ENCODE measurements at places on chromosomes 1 and 21.

DNA sequence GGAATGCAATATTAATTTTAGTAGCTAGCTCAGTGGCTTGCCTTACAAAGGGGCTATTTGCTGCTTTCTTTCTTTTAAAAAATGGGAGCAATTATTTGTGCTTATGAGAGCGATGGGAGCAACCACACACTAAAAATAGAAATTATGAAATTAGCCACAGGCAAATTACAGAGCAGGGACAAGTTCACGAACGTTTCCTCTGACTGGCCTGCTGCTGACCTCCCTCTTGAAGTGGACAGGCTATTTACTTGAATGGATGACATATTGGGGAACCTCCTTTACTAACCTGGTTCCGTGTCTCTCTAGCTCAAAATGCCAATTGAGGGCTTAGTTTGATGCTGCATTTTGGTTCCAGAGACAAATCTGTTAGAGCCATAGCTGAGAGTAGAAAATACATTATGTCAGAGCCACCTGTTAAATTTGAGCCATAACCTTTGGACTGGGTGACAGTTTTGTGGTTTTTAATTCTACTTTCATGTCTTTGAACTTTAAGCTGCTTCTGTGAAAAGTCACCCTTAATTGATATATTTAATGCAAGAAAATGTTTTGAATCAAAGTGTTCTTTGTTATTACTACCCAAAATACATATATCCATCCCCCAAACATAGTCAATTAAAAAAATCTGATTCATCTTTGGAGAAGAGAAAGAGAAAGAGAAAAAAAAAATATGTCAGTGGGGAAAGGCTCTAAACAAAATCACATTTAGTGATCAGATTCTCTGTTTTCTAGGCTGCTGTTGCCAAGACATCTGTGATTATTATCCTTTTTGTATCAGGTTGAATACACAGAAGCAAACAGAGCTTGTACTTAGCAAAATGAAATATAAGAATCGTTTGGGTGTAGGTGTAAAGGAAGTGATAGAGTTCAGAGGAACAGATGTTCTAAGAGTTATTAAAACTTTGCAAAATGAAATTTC is 351.9 kb downstream of the ADGRL2 start:
- DNase-seq, result no peak

DNA sequence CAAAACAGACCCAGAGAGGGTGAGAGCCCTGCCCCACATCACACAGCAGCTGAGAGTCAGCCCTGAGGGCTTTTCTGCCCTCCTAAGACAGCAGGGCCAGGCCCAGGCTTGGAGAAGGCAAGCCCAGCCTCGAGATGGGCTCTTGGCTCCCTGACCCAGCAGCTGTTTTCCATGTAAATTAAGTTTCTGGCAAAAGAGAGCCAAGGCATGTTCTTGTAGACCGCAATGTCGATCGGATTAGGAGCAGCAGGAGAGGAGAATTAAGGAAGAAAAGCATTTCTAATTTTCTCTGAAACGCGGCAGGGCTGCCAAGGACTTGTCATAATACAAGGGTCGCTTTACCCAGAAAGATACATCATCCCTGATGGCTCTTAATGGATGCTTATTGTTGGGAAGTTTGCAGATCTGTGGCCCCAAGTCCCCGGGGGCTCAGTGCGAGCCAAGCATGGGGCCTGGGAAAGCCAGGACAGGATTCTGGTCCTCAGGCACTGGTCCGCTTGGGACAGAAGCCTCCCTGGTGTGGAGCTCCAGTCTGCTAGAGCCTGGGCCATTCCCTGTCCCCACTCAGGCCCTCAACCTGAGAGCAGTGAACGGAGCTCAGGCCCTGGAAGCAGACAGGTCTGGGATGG is 62.8 kb downstream of the DMRTB1 start:
- DNase-seq, result no peak

- DNase-seq, result no peak
These were observed 101.1 kb downstream of the MACF1 start for GRCh38 chr1:39305555-39305954.

DNA sequence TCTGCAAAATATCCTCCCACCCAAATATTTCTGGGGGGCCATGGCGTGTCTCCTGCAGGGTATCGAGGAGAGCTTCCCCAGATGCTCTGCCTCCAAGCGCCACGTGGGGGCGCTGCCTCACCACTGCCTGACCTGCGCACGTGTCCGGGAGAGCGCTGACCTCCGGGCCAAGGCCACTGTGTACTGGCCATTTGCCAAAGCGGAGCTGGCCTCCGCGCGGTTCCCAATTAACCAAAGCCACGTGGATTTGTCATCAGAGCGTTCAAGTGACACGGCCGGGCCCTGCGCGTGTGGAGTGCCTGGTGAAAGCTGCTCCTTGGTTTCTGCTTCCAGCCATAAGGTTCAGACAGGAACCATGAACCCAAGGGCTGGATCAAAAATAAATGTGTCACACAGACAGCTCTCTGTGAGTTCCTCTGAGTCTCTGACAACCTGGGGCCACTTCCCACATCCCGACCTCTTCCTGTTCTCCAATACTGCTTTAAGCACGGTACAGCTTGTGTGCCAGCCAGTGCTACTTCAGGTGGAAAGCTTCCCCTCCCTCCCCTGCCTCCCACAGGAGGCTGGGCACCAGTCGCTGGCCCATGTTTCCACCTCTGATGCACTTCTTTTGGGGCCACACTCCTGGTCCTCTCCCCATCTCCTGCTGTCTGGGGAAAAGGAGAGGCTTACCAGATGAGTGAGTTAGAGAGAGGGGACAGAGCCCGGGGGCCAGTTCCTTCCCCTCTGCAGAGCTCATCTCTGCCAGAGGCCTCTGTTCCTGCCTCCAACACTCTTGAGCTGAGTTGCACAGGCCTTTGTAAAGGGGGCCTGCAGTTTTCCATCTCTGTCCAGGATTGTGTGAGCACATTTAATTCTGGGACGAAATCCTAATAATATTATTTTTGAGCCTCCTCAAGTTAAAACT is 26.1 kb downstream of the ZP4 start:
- DNase-seq, result no peak

DNA sequence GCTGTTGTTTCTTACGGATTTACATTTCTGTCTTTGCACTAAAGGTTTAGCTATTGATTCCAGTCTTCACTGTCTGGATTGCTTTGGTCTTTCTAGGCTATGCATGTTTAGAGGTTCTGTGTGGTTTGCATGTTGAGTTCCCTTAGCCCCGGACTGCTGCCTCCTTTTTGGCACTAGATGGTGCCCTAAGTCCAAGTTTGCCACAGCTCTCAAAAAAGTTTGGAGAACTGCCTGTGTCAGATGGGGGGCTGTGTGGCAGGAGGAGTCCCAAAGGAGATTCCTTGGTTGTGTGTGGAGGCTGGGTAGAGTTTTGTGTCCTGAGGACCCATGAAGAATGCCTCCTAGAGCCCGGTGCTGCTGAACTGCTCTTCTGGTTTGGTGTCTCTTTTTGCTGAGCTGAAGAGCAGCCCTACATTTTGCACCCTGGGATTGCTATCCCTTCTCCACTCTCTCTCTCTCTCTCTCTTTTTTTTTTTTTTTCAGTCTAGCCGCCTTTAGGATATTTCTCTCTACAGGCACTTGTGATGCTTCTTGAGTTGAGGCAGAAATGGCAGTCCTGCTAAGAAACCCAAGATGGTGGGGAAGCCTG is 74.4 kb downstream of the PTGS2 start:
- no peak for DNase-seq

GRCh38 chr21:45150638-45151131 is 76.3 kb downstream of the ADARB1 start:
- no peak for DNase-seq
